Upper lobe of right lung (tissue), 1 donor: ENCODE measurements at places on chromosomes 4 and X.

DNA sequence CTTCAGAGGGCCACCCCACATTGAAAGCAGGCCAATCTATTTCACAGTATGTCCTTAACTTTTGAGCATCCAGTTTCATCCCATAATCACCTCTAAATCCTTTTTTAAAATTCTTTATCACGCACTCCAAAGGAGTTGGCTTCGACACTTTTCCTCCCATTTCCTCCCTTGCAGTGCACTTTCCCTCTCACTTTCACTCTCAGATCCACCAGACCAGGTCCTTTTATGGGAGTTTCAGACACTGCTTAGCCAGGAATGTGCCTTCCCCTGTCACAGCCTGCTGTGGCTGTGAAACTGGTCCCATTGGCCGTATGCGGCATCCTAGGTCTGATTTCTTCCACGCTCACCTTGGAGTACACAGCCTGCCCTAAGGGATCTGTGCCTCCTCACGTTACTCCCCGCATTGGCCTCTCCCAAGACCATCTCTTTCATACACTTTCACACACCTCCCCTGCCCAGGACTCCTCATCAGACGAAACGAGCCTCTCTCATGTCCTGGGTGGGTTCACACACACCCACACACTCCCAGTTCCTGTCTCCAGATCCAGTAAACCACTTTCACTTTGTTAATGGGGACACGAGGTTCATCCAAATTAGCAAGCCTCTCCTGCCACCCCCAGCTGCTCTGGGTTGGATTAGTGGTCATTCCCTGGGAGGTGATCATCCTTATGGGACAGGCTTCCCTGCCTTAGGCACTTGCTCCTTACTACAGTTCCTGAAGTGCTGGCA lies 10.0 kb upstream of the RHOXF2B start:
- no peak for DNase-seq

- DNase-seq, result no peak
Observed at GRCh38 chrX:73964579-73964978, 339.4 kb upstream of the ZCCHC13 start.

GRCh38 chrX:40418813-40419195 lies 162.0 kb upstream of the ATP6AP2 start:
- DNase-seq, result no peak

DNA sequence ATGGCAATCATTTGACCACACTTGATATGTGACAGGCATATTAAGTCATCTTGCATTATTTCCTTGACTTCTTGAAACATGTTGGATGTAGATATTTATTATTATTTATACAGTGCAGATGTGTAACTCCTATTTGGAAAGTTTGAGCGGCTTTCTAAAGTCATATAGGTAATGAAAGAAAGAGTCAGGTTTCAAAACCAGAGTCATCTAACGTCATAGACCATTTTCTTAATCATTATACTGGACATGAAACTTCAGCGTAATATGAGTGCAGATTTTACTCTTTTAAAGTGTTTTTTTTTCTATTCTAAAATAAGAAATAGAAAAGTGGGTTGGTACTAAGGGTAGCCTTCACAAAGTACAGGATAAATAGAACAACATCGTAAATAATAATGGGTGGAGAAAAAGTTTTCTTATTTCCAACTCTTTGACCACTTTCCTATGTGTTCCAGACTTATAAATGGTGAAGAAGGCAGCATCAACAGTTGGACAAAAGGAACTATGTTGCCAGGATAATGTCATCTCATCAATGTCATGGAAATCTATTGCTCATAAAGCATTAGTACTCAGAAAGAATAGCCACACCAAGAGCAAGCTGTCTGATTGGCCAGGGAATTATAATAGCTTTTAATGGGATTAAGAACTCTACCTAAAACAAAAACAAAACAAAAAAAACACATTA lies 108.0 kb upstream of the PCDH18 start:
- DNase-seq, result no peak

DNA sequence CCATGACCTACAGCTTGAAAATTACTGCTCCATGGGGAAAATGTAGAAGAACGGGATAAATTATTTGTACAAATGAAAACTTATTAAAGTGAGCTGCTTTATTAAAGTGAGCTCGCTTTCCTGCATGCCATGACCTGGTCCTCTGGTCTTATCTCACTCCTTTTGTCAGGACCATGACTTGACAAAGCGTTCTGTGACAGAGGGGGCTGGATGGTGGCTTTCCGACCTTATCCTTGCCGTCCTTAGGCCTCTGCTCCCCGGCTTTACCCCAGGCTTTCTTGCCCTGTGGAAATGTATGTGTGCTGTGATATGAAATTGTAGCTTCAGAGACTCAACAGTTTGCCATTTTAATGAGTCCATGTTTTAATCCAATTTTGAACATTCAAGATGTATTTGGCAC lies 44.0 kb upstream of the FBXW7 start:
- DNase-seq, result no peak

DNA sequence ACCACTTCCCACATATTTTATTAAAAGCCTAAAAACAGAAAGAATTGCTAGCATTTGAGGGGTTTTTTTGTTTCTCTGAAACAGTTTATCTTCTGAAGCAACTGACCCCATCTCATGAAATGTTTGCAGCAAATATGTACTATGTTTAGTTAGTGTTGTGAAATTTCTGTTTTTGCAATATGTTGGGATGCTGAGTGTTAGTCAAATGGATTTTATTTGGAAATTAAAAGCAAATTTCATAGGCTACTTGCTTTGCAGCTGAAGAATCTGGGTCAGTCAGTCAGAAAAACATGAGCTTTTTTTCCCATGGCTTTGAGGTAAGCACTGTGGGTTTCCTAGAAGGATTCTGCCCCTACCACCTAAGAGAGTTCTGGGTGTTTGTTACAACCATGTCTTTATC lies 184.9 kb upstream of the DKK2 start:
- DNase-seq, result no peak

GRCh38 chr4:112523008-112523721 lies 7.2 kb upstream of the NEUROG2 start:
- DNase-seq, result no peak

DNA sequence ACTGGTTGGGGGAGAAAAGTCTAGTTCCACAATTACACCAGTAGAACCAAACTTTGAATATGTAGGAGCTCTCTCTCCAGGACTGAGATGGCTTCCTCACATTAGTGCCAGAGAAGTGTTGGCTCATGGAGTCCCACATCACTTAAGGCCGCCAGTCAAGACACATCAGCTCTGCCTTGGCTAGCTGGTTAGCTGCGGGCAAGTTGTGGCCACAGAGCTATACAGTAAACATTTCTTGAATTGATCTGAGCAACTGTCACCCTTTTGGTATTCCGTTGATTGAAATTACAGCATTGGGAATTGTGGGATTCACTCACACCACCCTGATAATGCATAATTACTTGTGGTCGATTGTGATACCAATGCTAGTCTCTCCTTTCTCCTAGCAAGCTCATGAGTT lies 76.2 kb downstream of the LNX1 start:
- no peak for DNase-seq

- DNase-seq, result no peak
Observed at GRCh38 chrX:38458071-38458470, 103.3 kb upstream of the TSPAN7 start.

DNA sequence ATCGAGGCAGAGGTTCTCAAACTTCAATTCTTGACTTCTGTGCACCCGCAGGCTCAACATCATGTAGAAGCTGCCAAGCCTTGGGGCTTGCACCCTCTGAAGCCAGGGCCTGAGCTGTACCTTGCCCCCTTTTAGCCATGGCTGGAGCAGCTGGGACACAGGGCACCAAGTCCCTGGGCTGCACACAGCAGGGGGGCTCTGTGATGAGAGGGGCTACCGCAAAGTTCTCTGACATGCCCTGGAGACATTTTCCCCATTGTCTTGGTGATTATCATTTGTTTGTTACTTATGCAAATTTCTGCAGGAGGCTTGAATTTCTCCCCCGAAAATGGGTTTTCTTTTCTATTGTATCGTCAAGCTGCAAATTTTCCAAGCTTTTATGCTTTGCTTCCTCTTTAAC lies 4.9 kb upstream of the MAGEB17 start:
- DNase-seq, result no peak

GRCh38 chrX:34063616-34064015 lies 68.5 kb downstream of the FAM47A start:
- no peak for DNase-seq

GRCh38 chr4:104491481-104492182 lies 3.1 kb downstream of the CXXC4 start:
- DNase-seq, result peak; percentile 70

DNA sequence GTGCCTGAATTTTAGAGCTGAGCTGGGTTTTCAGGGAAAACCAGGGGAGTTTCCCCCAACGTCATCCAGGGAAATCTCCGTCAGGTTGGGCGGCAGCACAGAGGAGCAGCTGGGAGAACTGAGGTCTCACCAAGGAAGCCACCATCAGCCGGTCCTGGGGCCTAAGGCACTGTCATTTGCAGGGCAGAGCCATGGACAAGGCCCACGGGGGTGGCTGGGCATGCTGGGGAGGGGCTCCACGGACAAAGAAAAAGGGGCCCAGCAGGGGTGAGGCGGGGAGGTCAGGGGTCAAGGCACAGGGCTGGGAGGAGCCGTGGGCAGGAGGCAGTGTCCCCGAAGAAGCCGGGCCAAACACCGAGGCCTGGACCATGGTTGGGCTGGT lies 109.8 kb downstream of the HMX1 start:
- peak; percentile 48 for DNase-seq

- no peak for DNase-seq
Observed at GRCh38 chr4:26955241-26955640, 94.6 kb downstream of the STIM2 start.

DNA sequence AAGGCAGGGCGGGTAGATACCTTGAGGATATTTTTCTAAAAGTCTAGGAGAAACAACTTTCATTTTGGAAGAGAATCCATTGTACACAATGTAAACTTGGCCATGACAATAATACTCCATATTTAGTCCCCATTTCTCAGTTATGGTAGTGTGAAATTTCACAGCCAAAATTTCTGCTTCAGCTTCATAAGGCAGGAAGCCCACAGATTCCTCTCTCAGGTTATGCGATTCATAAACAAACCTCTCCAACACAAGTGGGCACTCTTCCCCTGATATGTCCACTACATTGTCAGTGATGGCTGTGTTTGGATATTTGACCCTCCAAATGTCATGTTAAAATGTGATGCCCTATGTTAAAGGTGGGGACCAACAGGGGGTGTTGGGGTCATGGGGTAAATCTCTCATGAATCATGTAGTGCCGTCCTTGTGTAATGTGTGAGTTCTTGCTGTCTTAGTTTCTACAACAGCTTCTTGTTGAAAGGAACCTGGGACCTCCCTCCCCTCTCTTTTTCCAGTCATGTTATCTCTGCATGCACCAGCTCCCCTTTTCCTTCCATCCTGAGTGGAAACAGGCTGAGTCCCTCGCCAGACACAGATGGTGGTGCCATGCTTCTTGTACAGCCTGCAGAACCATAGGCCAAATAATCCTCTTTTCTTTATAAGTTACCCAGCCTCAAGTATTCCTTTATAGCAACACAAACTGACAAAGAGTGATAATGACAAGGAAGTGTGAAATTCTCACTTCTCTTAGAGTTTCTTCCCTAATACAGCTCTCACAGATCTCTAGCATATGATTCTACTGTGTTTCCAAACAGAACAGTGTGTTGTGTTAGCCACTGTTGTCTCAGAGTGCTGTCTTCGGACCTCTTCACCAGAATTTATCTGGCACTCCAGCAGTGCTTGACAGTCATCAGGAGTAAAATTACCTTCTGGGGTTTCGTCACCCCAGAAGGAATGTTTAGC lies 598.4 kb upstream of the GNPDA2 start:
- DNase-seq, result no peak

GRCh38 chrX:41002026-41002425 lies 83.2 kb upstream of the USP9X start:
- no peak for DNase-seq

- DNase-seq, result no peak
Observed at GRCh38 chr4:129600898-129601297, 504.9 kb downstream of the C4orf33 start.

DNA sequence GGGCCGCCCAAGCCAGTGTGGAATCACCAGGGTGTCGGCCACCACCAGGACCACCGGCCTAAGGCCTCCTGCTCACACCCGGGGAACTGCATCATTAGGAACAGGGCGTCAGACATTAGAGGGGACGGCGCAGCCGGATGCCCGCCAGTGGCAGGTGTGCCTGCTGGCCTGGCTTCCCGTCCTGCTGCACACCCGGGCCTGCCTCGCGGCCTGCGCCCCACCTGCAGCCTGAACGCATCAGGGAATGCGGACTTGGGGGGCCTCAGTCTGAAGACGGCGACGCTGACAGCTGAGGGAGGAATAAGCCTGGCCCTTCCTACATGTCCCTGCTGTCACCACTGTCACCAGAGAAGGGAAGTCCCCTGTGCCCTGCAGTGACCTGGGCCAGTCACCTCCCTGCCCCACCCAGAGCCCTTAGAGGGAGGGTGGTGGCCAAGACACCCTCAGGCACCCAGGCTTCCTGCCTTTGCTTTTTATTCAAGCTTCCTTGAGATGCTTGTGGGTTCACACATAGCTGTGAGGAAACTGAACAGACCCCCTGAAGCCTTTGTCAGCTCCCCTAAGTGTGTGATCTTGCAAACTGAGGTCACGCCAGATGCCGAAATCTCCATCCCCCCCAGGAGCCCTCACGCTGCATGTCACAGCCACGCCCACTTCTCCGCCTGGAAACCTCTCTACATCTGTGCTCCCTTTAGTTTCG lies 3.2 kb downstream of the DGKQ start:
- no peak for DNase-seq

DNA sequence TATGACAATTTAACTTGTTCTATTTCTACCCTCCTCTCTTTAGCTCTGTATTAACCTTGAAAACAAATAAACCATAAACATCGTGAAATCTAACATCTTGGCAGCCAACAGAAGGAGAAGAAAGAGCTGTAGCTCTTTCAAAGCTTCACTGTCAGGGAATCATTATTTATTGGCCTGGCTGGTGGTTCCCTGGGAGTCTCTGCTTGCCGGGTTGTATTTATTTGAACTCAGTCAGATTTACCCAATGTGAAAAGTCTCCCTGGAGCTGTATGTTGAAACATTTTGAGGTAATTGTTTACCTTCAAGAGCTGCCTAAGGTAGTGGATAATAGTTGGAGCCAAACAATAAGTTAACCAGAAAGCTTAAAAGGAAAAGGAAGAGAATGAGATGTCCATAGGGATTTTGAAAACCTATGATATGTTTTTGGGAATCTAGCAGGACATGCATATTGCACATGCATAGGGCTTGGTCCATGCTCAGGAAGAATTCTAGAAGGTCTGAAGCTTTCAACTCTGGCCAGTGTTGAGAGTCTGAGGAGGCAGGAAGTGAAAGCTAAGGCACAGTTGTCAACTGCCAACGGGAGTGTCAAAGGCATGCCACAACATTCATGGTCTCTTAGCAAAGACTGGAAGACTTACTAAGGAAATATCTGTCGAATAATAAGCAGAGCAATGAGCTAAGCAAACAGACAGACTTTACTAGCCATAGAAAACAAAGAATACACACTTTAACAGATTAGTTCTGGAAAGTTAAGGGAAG lies 621.6 kb downstream of the PCDH7 start:
- DNase-seq, result no peak

GRCh38 chrX:84248226-84248625 lies 60.2 kb upstream of the RPS6KA6 start:
- no peak for DNase-seq

- DNase-seq, result no peak
Observed at GRCh38 chrX:1153940-1154339, 58.5 kb downstream of the CRLF2 start.

- no peak for DNase-seq
Observed at GRCh38 chr4:18878561-18878960, 857.0 kb upstream of the LCORL start.

GRCh38 chrX:102995316-102995715 lies 58.2 kb downstream of the RAB40AL start:
- DNase-seq, result no peak
